ENCODE measurements at places on chromosomes 7 and 10.
A peak's percentile ranks its signal among the peaks of the same experiment; 100 is the strongest.

DNA sequence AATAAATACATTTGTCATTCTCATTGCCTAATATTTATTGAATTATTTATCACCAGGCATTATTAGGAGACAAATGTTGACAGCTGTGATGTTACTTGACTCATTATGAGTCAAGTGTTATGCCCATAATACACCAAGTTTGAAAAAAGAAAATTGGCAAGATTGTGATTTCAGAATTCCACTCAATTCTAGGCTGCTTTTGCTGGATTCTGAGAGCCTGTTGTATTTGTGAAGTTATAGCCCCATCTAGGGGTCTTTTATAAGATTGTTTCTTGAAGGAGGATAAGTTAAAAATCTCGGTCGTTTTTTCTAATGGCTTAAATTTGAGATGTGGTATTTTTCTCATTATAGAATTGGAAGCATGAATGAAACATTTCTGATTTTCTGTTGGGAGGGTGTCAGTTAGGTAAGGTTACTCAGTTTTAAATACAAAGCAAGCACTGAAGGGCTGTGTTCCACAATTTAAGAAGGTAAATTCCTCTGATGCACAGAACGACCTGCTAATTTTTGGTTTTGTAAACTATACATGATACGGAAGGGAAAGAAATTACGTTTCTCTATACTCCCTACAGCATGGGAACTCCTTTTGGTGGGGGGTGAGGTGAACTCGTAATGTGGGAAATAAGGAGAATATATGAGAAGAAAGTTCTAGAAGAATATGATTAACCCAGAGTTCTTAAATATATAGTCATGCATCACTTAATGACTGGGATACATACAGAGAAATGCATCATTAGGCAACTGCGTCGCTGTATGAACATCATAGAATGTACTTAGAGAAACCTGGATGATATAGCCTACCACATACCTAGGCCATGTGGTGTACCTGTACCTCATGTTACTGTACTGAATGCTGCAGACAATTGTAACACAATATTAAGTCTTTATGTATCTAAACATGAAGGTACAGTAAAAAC, 2.6 kb downstream of the STK31 start:
- no peak for DNase-seq

DNA sequence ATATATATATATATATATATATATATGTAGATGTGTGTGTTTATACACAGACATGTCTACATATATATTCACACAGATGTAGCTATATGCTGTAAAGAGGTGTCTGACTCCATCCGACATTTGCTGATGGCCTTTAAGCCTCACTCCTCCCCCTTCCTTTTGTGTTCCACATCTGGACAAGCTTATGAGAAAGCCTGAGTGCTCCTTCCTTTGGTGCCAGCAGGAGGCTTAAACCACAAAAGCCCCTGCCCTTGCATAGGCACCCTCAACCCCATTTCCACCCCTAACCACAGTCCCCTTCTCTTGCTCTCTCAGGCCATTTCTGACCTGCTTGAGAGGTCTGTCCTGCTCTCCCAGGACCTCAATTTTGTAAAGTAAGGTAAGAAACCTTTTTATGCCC, 98.7 kb downstream of the SVOPL start:
- DNase-seq: no peak

DNA sequence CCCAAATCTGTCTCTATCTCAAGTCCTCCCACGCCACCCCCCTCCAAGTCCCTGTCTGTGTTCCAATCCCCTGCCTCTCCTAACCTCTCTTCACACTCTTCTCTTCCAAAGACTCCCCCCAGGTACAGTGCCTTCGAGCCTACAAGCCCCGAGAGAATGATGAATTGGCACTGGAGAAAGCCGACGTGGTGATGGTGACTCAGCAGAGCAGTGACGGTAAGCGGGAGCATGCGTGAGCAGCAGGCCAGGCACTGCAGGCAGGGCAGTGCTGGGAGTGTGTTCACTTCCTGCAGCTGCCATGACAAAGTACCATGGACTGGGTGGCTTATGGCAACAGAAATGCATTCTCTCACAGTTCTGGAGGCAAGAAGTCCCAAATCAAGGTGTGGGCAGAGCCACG, 23.4 kb downstream of the ARHGEF5 start:
- no peak for DNase-seq

- DNase-seq: no peak
Measured at GRCh38 chr10:46079831-46080585, 33.9 kb upstream of the MSMB start.

DNA sequence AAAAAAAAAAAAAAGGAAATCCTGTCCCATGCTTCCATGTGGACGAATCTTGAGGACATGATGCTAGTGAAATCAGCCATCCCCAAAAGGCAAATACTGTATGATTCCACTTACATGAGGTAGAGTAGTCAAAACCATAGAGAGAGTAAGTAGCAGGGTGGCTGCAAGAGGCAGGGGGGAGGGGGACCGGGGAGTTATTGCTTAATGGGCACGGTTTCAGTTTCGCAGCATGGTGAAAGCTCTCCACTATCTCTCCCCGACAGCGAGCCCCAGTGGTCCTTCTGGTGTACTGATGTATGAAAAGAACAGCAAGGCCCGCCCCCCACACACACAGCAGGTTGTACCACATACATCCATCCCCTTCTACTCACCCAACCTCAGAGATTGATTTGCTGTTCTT, 32.8 kb downstream of the NOD1 start:
- DNase-seq: peak; percentile 83

DNA sequence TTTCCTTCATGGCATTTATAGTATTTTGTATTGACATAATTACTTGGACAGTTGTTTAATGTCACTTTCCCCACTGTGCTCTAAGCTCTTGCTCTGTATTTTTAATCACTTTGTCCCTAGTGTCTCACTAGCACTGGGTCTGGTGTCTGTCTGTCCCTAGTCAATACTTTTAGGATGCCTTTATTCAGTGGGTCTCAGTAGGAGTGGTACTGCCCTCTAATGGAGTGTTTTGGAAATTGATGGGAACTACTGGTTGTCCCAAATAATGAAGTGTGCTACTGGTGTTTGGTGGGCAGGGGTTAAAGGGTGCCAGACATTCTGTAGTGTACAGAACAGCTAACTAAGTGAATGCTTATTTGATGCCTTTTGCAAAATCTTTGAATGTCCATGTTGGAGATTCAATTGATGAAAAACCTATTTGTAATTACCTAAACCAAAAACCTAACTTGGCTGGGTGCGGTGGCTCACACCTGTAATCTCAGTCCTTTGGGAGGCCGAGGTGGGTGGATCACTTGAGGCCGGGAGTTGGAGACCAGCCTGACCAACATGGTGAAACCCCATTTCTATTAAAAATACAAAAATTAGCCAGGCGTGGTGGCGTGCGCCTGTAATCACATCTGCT, 33.3 kb downstream of the CDK14 start:
- DNase-seq: no peak

DNA sequence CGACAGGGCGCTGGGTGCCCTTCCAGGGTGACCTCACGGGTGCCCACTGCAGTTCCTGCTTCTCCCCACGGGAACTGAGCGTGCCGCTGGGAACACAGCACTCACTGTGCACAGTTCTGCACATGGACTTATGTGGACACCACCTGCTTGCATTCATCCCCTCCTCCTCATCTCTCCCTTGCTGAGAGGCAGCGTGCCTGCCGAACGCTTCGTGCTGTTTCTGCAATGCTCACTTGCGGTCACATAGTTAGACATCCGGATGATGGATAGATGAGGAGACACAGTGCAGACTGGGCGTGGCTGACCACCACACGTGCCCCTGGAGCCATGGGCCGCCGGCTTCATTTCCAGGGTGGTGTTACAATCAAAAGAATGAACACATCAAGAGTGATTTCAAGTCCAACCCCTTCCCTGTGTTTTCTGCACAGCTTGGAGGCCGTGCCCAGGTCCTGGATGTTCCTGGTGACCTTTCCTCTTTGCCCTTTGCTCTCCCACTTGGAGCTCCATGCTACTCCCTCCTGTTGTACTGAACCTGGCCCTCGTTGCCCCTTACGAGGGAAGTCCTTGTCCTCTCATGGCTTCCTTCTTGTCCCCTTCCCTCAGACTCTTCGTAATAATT, 119.4 kb downstream of the VIPR2 start:
- no peak for DNase-seq

GRCh38 chr10:125056161-125057132, 103.9 kb downstream of the CTBP2 start:
- no peak for DNase-seq

GRCh38 chr10:110007701-110008517, at the start of gene ADD3:
Gene ADD3, plus strand, starts transcription at chr10:110007984. Its CDS starts 92,670 bp downstream, at chr10:110100654.
- DNase-seq: peak; percentile 94

- DNase-seq: no peak
Measured at GRCh38 chr10:93777092-93777491, 19.4 kb downstream of the LGI1 start.

GRCh38 chr10:113967126-113967525, 76.5 kb upstream of the ADRB1 start:
- no peak for DNase-seq

DNA sequence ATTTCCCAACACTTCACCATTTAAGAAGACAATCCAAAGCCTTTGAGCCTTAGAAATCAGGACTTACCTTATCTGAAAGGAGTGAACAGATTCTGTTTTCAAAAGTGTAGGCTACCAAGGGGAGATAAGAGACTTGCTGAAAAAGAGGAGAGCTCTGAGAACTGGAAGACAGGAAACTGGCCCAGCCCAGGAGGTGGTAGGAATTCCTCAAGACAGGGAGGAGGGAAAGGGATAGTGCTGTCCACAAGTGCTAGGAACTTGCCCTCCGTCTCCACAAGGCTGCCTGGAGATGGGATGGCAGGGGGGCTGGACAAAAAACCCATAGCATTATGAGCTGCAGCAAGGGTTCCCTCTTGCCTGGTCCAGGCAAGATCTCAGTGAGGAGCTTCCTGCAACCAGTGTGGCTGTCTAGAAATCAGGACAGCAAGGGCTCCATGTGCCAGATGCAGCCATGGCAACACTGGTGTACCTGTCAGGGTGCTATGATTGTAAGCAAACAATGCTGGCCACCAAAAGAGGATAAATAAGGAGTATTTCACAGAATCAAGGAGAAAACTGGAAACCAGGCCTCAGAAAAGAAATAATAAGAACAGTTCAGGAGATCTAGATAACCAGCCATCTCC, 22.7 kb upstream of the FRMD4A start:
- no peak for DNase-seq

DNA sequence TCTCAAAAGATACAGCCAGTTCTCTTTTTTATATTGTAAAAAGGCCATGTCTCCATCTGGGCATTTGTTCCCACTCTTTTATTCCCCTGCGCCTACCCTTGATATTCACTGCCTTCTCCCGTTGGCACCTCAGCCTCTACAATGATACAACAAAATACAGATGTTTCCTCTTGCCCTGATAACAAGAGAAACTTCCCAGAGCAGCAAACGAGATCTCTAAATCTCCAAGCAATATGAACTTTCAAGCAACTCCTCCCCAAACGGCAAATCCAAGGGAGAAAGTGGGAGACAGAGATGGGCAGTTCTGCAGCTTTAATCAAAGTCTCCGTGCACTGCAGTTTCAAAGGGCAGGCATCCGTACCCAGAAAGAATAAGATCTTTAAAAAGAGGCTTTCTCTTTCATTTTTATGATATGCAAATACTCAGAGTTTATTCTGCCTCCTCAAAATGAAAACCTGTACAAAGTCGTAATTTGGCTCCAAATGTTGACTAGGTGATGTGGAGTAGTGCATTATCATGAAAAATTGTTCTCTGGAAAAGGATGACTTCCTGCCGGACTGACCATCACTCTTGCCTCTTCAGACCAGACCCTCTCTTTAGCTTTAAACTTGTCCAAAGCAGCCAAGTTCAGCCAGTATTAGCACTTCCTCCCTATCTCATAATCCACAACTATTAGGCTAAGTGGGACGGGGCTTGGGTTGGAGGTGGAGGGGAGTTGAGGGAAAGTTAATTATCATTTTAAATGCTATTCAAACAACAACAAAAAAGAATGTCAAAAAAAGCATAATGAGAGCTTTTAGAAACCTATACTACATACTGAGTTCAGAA, 682 bp downstream of the HGF start:
- DNase-seq: no peak

DNA sequence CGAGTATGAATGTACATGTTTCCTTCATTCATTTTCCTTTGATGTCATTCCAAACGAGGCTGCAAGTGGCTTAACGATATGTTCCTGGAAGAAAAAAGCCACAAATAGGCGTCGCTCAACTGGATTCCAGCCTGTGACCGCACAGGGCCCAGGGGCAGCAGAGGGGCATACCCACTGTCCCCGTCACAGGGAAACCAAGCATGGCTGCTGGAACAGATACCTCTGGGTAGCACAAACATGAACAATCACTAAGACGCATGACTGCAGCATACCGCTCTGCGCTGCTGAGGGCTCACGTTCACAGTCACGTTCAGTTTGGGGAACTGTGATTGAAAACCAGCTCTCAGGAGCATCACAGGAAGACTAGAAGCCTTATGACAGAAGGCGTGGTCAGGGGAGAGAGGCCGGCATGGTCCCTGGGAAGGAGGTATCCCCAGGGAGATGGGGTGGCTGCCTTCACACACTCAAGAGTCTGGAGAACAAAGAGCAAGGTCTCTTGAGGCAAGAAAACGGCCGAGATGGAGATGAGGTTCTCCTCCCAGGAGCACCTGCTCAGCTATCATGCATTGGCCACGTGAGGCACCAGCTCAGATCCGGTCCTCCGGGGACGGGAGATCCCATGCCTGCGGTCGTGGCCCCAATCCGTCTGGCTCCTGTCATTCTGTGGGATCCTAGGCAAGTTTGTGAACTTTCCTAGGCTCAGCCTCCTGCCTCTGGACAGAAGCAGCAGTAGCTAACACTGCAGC, 213.6 kb downstream of the DIP2C start:
- no peak for DNase-seq

DNA sequence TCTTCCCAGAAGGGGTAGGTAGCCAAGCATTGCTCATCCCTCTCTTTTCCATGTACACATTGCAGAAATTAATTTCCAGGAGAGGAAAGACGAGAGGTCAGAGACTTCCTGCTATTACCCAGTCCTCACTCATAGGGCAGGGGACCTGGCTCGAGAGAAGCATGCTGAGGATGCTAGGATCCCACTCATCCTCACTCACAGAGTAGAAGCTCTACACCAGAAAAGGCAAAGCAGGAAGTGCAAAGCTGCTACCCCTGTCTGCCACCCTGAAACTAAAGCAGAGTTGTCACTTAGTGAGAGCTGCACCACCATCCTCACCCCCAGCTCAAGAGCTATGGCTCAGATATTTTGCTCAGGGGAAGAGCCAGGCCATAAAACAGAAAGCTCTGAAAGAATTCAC, 9.9 kb downstream of the OR9A2 start:
- no peak for DNase-seq

- no peak for DNase-seq
Measured at GRCh38 chr10:97182288-97182990, 3.3 kb downstream of the SLIT1 start.

GRCh38 chr10:75243426-75243825, 7.7 kb upstream of the COMTD1 start:
- no peak for DNase-seq
